Karpas-422 (cell line): ENCODE measurements at places on chromosomes 4 and X. TPM values are rescaled to one million over a fixed set of nuclear protein-coding genes. Genes with fewer than 3 reads are reported as not detected.

SASH3 gene
- total RNA-seq: 63.0 and 103 TPM in 2 replicates

SPACA5 gene
- total RNA-seq: not detected in 2 replicates

GPAT3 gene
- total RNA-seq: not detected in 2 replicates

DNA sequence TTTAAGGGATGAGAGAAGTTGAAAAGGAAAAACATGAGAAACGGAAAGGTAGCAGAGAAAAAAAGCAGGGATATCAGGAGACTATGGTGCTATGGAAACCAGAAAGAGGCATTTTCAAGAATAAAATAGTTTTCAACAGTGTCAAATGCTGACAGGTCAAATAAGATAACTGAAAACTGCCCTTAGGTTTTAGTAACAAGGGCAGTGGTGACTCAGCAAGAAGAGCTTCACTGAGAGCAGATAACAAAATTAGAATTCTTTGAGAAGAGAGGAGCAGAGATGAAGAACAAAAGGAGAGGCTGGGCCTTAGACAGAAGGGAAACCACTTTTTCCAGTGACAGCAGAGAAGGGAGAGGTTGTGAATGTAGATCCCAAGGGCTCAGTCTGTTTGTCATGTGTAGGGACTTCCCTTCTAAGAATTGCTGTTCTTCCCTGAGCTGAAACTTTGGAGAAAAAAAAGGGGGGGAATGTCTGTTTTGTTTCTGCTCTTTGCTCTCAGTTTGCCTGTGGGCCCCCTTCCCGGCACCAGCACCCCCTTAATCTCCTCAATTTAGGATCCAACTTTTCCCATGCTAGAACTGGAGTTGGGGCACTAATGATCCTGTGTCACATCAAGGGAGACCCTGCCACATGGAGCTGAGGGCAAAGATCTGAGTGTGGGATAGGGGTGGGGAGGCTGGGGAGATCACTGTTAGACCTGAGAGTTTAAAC, 26.8 kb upstream of the MAGEA10 start:
- DNase-seq: no peak

DNA sequence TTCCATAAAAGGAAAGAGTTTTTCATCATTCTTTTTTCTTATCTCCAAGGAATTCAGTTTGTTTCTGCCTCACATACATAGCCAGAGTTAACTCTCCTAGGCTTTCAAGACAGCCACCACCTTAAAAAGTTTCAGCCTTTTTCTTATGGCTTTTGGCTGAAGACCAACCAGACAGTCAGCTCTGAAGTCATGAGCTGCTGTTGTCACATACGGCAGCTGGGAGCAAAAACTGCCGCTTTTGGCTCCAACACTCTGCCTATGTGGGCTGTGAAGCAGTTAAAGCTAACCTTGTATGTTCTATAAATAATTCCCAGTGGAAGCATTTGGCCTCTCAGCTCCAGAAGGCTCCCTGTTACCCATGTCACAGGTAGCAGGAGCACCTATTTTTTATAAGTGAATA, 104.1 kb downstream of the KLHL4 start:
- DNase-seq: no peak

GRCh38 chr4:141771889-141772830, 135.8 kb downstream of the IL15 start:
- no peak for DNase-seq
